ENCODE measurements at places on chromosomes 16 and 17. TPM values are rescaled to one million over a fixed set of nuclear protein-coding genes. Genes with fewer than 3 reads are reported as not detected.

The KRTAP4-4 gene
- not detected for total RNA-seq

The SRRM2 gene
- total RNA-seq = 444 TPM

The ASPHD1 gene
- total RNA-seq = 26.3 TPM

The KRT40 gene
- total RNA-seq = not detected

Measured in A549 treated with Mapracorat at 1 μM for 4 hours (cell line).